ENCODE measurements at places on chromosomes 2 and 18.

GRCh38 chr2:241034490-241035141, 36.2 kb downstream of the SNED1 start:
- DNase-seq, result no peak

DNA sequence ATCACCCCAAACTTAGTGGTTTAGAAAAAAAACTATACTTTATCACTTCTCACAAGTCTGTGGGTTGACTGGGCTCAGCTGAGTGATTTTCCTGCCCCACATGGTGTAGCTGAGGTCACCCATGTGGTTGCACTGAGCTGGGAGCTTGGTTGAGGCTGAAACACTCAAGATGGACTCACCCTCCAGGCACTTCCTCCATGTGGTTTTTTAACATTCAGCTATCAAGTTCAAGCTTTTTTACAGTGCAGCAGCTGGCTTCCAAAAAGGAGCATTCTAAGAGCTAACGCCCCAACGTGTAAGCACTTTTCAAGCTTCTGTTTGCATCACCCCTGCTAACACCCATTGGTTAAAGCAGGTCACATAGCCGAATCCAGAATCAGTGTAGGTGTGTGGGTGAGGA, 105.9 kb upstream of the CREB1 start:
- DNase-seq, result no peak

GRCh38 chr18:70416496-70416895, 127.7 kb downstream of the SOCS6 start:
- no peak for DNase-seq

GRCh38 chr18:79552140-79552631, 127.4 kb upstream of the CTDP1 start:
- no peak for DNase-seq

GRCh38 chr18:37299471-37300304, 265.9 kb downstream of the CELF4 start:
- DNase-seq, result no peak

DNA sequence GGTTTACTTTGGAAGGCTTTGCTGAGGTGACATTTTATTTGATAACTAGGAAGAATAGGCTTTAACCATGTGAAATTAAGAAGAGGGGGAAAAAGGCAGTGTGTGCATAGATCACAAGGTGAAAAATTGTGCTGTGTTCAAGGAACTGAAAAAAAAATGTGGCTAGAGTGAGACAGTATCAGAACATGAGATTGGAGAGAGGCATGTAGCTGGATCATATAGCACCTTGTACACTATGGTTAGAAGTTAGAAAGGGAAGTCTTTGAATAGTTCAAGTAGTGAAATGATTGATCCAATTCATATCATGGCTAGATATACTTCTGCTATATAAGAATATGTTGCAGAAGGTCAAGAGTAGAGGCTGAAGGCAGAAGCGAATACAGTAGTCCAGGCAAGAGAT, 12.3 kb upstream of the TNFRSF11A start:
- no peak for DNase-seq

DNA sequence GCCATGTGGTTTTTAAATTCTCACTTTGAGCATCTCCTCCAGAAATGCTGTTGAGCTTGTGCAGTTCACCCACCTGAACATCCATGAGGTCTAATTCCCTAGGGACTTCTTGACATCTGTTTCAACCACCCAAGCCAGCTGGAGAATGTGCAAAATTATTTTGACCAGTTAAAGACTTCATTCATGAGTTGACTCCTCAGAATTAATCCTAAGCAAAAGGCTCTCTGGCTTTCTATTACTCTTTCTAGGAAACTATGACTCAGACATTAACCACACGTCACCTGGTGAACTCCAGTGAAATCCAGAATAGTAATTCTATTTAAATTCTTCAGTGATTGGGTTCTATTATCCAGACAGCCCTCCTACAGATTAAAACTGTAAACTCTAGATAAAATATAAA, 247.5 kb downstream of the NBAS start:
- no peak for DNase-seq

GRCh38 chr2:181239201-181239799, 217.9 kb upstream of the ITGA4 start:
- DNase-seq, result no peak

DNA sequence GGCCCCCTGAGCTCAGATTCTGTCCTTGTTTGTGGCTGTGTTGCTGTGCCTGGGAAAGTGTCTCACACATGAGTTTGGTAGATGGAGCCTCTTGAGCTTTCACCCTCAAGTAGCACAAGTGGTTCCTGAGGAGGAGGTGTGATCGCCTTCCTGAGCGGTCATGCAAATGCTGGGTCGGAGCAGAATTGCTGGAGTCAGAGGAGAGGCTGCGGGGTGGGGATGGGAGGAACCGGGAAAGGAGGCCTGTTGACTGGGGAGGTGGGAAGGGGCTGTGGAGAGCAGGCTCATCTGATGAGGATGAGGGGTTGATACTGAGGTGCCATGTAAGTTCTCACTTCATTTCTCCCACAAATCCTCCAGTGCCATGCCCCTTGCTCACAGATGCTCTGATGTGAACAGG, 48.4 kb upstream of the ATG16L1 start:
- no peak for DNase-seq

GRCh38 chr18:55635439-55635838, 47.4 kb upstream of the TCF4 start:
- DNase-seq, result no peak

- no peak for DNase-seq
Observed at GRCh38 chr2:98924038-98924830, 11.8 kb downstream of the CRACDL start.

GRCh38 chr18:6661692-6662415, 67.7 kb upstream of the ARHGAP28 start:
- DNase-seq, result no peak

- DNase-seq, result no peak
Observed at GRCh38 chr2:9160732-9161131, 45.9 kb upstream of the ASAP2 start.

DNA sequence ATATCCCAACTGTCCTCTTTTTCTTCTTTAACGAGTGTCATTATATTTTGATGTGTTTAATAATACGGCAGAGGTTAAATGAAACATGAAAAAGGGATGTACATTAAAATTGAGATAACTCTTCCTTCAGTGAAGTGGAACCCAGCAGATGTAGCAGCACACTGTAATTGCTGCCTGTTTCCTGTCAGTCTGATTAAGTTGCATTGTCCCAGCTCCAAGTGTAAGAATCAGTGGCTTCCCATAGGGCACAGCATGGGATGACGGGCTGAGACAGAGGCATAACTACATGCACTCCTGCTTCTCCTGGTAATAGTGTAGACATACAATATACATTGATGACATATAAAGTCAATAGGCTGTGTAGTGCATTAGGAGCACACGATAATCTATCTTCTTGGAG, 175.8 kb upstream of the TCF4 start:
- DNase-seq, result no peak

GRCh38 chr18:76205906-76206305, 289.1 kb downstream of the ZNF516 start:
- DNase-seq, result no peak

- DNase-seq, result no peak
Observed at GRCh38 chr2:154402213-154402612, 296.3 kb upstream of the KCNJ3 start.

DNA sequence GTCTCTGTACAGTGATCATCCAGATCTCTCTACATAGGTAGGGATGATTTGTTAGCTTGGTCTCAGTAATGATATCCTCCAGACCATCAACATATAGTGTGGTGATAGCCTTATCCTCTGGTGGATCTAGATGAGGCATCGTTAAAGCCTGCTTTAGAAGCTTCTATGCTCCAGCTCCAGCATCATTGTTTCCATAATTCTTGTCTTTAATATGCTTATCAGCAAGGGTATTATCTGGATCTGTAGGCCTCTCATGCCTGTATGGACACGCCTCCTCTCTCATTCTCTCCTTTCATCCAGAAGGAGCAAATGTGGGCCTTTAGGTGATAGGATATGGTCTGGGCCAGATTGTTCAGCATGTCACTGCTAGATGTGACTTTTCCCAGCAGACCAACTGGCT, 234.5 kb upstream of the CHST9 start:
- DNase-seq, result no peak

DNA sequence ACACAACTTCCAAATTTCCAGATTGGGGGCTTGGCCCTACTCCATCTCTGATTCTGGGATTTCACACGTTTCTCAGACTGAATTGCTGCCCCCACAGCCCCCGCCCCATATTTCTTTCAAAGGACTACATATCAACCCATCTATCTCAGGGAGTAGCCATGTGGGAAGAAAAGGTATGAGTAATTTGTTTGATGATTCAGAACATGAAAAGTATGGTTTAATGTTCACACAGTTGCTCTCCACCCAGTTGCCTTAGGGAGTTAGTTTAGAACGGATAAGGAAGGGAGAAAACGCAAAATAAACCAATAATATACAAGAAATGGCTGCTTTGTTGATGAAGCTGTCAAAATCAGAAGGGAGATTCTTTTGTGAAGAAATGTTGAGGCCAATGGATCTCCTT, 145.1 kb downstream of the PIEZO2 start:
- no peak for DNase-seq

- DNase-seq, result no peak
Observed at GRCh38 chr18:63105636-63106316, 213.8 kb downstream of the BCL2 start.

GRCh38 chr2:76252704-76253103, 542.0 kb upstream of the GCFC2 start:
- no peak for DNase-seq

Data from activated CD8-positive, alpha-beta memory T cell treated with anti-CD3 and anti-CD28 coated beads for 4 hours (primary cell).